ENCODE measurements at places on chromosomes 4 and X.

DNA sequence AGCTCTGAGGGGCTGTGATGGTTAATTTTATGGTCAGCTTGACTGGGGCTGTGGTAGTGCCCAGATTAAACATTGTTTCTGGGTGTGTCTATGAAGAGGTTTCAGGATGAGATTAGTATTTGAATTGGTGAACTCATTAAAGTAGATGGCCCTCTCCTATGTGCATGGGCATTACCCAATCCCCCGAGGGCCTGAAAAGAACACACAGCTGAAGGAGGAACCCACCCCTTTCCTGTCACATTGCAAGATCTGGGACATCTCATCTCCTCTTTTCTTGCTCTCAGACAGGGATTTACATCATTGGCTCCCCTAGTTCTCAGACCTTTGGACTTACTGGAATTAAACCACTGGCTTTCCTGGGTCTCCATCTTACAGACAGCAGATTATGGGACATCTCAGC lies 29.4 kb upstream of the NDP start:
- no peak for DNase-seq

DNA sequence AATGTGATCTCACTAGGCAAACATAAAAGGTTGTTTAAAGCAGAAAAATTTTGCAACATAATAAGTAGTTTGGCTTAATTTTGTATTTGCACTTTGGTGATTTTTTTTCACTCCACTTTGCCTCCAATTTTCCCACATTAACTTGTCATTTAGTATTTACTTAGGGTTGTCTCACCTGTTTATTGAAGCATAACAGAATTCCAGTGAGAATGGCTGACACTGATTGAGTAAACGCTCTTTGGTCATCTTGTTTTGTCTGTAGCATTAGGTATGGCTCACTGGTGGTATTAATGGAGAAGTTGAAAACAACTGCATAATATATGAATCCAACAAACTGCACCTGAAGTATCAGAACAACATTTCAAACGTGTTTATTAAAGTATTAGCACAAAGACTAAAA lies 799.5 kb upstream of the ADGRL3 start:
- no peak for DNase-seq

DNA sequence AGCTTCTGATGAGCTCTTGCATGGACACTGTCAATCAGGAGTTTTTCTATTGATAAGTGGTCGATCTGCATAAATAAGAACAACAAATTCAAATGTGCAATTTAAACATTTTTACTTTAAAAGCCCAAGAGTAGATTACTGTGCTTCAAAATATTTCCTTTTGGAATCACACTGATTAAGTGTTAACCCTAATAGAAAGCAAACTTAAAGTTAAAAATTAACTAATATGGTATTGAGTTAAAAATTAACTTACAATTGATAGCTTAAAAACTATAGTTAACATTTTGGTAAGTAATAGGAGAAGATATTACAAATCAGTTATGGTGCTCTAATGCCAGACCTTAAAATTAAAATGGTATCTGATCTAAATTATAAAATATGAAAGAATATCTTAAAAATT lies 25.9 kb downstream of the MED14 start:
- no peak for DNase-seq

GRCh38 chr4:112377171-112377570 lies 80.0 kb downstream of the ALPK1 start:
- no peak for DNase-seq

DNA sequence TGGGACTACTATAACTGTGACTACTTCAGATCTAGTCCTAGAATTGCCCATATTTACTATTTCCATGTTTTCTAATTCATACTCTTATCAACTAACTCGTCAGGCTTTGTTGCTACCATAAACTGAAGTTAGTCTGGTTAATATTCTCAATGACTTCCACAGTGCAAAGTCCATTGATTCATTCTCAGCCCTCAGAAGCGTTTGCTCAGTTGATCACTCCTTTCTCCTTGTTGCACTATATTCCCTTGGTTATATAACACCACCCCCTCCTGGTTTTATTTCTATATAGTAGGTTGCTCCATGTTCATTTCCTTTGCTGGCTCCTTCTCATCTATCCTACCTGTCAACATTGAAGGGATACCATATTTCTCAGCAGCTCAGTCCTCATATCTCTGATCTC lies 27.2 kb upstream of the SLC6A14 start:
- DNase-seq, result no peak

DNA sequence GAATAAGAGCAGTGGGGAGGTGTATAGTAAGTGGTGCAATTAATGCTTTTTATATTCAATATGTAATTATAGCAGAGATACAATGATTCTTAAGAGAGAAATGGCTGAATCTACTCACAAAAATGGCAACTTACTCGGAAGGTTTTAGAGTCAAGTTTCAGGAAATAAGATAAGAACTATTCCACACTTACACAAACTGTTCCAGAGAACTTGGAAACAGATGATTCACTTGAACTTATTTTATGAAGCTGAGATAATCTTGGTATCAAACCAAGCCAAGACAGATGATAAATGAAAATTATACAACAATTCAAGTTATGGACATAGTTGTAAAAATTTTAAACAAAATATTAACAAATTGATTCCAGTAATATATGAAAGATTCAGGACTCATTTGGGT lies 311.3 kb upstream of the HS3ST1 start:
- DNase-seq, result no peak
